ENCODE measurements at places on chromosomes 5 and 9.

DNA sequence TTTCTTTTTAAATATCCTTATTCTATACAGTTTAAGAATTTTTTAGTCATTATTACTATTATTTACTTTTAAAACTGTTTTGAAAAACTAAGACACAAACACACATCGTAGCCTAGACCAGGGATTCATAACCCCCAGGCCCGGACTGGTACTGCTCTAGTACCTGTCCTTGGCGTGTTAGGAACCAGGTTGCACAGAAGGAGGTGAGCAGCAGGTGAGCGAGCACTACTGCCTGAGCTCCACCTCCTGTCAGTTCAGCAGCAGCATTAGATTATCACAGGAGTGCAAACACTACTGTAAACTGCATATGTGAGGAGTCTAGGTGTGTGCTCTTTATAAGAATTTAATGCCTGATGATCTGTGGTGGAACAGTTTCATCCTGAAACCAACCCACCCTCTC is 357.0 kb downstream of the PTPRD start:
- DNase-seq, result no peak

DNA sequence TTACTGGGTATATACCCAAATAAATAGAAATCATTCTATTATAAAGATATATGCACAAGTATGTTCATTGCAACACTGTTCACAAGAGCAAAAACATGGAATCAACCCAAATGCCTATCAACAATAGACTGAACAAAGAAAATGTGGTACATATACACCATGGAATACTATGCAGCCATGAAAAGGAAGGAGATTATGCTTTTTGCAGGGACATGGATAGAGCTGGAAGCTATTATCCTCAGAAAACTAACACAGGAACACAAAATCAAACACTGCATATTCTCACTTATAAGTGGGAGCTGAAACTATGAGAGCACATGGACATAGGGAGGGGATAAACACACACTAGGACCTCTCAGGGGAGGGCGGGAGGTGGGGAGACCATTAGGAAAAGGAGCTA is 298.4 kb upstream of the CDH9 start:
- DNase-seq, result no peak

- no peak for DNase-seq
Observed at GRCh38 chr5:171094356-171094755, 214.7 kb upstream of the TLX3 start.

DNA sequence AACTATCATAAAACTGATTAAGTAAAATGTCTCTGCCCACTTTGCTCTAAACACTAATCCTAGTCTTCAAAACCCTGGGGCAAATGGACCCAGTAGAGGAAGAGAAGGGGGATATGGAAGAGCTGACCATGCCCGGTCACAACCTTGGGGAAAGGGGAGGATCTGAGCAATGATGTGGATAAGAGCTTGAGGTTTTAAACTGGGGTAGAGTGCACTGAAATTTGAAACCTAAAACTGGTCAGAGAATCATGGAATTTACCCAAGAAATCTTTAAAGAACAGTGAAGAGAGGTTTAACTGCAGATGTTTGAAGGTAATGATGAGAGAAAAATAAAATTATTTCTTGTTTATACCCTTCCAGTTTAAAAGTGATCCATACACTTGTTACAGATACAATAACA is 110.8 kb downstream of the MRPS30 start:
- no peak for DNase-seq

GRCh38 chr9:14207352-14207995 is 106.5 kb downstream of the NFIB start:
- no peak for DNase-seq

DNA sequence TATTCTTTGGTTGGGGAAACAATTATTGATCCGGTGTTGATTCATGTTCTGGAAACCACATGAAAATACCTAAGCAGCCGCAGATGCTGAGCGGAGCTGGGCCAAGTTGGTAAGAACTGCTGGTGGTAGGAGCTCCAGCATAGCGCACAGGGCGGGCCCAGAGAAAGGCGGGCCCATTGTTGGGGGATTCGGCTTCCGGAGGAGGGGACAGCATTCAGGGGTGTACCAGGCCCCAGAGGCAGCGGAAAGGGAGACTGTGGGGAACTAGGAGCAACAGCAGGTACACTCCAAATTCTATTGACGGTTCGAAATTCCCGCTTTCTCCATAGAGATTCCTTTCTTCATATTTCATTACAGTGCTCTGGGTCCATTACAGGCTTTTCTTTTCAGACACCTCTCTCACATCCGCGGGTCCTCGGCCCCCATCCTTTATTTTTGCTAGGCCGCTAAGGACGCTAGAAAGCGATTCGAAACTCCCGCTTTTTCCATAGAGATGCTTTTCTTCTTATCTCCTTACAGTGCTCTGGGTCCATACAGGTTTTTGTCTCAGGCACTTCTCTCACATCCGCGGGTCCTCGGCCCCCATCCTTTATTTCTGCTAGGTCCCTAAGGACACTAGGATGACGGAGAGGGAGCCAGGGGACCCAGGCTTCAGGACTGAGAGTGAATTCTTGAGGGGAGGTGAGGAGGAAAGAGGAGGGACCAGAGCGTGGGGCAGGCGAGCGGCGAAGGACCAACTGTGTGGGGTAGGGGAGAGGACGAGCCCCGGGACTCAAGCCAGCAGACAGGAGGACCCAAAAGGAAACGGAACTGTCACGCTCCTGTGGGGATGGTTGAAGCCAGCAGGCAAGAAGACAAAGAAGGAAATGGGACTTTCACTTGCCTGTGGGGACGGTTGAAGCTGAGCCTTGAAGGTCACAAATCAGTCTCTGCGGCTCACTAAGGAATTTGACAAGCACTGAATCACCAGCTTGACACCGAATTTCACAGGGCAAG is at the start of gene CCDC152:
TSS of gene CCDC152 (plus strand) at position 213 of the 996 bp plus-strand sequence. CDS start 2,304 bp downstream, outside the sequence.
- peak; percentile 17 for DNase-seq

DNA sequence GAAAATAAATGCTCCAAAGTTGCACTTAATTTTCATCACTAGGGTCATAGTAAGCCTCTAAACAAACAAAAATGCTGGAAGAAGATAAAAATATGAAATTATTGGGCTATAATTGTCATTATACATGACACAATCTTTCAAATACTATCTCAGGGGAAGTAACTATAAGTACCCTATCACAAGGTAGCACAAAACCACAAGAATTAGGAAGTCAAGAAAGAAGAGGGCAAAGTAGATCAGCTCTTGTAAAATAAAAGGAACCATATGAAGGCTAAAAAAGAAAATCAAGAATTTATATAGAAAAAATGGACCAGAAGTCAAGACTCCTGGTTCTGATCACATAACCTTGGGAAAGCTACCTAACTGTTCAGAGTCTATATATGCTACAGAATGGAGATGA is 48.1 kb downstream of the DIAPH1 start:
- DNase-seq, result no peak

- DNase-seq, result no peak
Observed at GRCh38 chr5:175826980-175827379, 44.4 kb upstream of the CPLX2 start.

GRCh38 chr5:57940236-57940635 is 457.6 kb upstream of the ACTBL2 start:
- DNase-seq, result no peak

DNA sequence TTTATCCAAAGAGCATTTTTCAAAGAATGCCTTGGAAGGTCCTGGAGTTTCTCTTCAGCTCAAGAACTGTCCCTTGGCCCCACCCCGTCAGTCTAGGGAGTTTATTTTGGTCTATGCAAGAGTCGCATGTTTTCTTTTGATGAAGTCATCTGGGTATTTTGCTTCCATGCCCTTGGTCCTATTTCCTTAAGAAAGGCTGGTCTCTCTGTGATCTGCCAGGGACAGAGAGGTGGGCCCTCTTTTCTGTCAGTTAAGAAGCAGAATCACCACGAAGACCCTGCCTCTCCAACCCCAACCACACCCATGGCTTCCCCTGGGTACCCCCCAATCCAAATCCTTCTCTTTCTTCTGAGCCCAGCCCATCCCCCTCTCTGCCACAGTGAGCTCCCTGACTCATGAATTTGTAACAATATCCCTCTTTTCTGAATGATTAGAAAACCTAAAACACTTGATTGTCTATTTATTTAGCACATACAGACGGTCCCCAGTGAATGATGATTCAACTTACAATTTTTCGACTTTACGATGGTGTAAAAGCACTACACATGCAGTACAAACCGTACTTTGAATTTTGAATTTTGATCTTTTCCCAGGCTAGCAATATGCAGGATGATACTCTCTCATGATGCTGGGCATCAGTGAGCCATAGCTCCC is 163.5 kb upstream of the ADRA1B start:
- DNase-seq, result no peak

GRCh38 chr9:84652496-84653120 is 16.9 kb upstream of the NTRK2 start:
- DNase-seq, result no peak

GRCh38 chr5:14048434-14048833 is 94.7 kb upstream of the TRIO start:
- no peak for DNase-seq

DNA sequence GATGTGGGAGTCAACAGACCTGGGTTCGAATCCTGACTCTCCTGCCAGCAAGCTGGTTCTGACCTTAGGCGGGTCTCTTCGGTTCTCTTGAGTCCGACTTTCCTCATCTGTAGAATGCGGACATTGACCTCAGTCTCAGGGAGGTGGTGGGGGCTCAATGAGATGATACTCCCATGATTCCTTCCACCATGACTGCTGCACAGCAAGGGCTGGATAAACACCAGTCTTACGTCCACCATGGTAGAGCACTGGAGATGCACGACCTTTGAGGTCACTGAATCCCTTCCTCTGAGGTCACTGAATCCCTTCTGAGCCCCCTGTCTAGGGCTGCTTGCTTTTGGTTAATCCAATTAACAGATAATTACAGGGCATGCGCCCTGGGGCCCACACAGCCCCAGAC is 12.5 kb upstream of the SMIM23 start:
- DNase-seq, result no peak

- DNase-seq, result no peak
Observed at GRCh38 chr9:35820076-35820475, 5.2 kb upstream of the HINT2 start.

DNA sequence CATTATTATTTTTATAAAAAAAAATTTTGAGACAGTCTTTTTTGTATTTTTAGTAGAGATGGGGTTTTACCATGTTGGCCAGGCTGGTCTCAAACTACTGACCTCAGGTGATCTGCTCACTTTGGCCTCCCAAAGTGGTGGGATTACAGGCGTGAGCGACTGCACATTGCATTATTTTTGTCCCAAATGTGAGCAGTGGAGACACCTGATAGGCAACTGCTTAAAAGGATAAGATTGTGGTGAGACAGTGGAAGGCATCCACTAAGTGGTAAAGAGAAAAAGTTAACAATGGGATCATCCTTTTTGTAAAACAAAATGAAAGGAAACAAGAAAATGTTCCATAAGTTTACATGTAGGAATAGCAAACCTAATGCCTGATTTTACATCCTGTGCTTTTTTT is 2.0 kb upstream of the CENPH start:
- no peak for DNase-seq

- DNase-seq, result no peak
Observed at GRCh38 chr5:76490960-76491359, 87.9 kb downstream of the IQGAP2 start.

- no peak for DNase-seq
Observed at GRCh38 chr5:176406436-176407052, 9.8 kb downstream of the CLTB start.

DNA sequence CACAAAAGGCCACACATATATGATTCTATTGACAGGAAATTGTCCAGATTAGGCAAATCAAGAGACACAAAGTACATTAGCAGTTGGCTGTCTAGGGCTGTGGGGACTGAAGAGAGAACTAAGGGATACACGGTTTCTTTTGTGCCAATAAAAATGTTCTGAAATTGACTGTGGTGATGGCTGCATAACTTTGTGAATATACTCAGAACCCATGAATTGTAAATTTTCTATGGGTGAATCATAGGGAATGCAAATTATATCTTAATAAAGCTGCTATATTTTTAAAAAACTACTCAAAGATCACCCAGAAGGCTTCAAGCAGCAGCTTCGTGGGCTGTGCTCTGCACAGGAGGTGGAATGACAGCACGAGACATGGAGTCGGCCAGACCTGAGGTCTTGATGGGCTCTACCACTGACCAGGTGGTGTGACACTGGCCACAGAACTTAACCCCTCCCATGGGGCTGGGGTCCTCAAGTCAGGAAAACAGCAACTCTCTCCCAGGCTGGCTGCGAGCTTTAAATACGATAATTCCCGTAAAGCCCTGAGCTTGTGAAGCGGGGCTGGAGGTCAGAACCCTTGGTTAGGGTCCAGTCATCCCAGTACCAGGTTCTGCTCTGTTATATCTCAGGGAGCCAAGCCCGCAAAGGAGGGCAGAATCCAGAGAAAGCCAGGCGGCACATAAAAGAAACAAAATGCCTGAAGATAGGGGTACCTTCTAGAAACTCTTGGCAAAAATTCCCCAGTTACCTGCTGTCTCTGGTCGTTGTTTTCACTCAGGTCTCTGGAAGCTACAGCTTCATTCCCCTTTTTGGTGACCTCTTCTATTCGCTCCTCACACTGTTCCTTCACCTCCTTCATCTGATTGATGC is 59.1 kb downstream of the GOLM1 start:
- no peak for DNase-seq

DNA sequence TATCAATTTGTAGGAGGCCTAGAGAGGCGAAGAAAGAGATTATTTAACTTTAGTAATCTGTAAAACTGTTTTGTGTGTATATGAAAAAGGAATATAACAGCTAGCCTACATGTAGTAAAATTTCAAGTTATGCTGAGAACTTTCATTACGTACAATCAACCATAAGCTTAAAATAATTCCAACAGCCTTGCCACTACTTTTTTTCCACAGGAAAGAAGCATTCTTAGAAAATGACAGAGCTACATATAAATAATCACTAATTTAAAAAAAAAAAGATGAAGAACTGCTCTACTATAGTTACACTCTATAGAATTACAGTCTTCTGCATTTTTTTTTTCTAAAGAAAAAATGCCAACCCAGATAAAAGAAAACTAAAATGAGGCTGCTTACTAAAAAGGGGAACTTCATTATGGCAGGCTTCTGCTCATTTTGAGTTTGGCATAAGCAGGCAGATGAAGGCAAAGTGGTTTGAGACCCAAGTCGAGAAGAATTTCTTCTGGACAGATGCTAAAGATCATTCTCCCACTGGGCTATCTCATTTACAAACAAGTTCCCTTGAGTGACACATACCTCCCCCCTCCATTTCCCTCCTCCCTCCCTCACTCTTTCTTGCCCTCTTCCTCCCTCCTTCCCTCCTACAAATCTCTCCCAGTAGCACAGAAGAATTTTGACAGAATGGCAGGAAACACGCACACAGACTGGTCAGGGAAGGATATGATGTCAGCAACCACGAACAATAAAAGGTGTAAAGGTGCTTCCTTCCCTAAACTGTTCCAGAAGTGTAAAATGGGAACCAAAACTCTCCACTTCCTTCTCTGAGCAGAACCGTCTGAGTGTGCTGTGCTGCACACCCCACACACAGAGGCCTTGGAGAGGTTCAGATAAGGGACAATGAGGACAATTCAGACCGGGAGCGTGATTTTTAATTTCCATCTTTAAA is 56.1 kb downstream of the MEF2C start:
- no peak for DNase-seq

DNA sequence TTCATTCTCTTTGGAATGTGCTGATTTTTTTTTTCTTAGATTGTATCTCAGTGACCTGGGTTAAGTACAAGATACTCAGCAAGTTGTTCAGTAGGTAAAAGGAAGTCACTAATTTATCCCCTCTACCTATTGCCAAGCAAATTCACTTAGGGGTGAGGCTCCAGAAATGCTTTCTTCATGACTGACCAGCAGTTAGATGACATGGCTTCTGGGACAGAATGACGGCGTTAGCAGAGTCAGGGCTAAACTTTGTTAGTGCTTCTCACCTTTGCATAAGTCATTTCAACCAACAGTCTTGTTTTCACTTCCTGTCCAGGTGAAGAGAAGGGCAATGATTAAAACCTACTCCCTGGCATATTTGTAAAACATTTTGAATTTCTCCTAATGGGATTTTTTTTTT is 20.2 kb upstream of the MTAP start:
- DNase-seq, result no peak

- DNase-seq, result no peak
Observed at GRCh38 chr9:134683714-134684374, 42.2 kb downstream of the COL5A1 start.

Measured in stimulated activated CD8-positive, alpha-beta memory T cell treated with anti-CD3 and anti-CD28 coated beads, Interleukin-4, amount 100 ng/mL, for 1 hour (primary cell).